ENCODE measurements at places on chromosomes 13 and 19.

- no peak for DNase-seq
Measured at GRCh38 chr19:24048261-24048660, 38.7 kb upstream of the ZNF254 start.

GRCh38 chr13:113245849-113246796 lies 36.7 kb downstream of the CUL4A start:
- DNase-seq: peak; percentile 62

- DNase-seq: no peak
Measured at GRCh38 chr13:55214841-55215345, 1925.8 kb upstream of the PRR20A start.

DNA sequence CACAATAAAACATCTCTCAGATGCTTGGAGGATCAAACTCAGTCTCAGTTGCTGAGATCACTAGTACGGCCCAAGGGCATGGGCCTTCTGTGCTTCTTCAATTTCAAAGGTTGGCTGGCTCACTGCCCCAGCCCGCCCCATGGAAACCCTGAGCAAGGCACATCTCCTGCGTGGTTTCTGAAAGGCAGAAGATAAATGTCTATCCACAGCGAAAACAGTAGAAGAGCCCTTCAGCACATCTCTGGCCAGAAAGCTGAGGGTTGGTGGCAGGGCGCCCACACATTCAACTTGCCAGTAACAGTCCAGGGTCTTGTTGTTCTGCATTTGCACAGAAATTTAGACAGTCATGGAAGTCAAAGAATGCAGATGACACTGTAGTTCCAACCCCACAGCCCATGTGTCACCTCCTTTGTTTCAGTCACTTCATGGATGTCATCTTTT lies 24.0 kb upstream of the KATNAL1 start:
- no peak for DNase-seq

GRCh38 chr19:16252459-16253205 lies 54.9 kb downstream of the AP1M1 start:
- no peak for DNase-seq

DNA sequence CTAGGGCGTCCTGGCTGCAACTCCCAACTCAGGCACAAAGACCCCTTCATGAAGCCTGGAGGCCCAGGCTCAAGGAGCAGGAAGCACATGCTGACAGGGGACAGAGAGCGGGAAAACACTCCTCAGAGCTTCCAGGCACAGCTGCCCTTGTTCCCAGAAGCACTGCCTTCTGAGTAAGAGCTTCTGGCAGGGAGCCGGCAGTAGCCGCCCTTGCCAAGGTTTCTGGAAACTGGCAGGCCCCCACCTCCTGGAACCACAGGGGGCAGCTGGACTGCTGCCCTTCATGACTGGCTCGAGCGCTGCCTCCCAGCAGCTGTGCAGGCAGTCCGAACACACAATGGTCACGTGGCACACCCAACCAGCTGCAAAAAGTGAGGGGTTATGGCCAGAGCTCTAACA lies 33.6 kb upstream of the EPHX3 start:
- no peak for DNase-seq

- no peak for DNase-seq
Measured at GRCh38 chr13:110015253-110015652, 228.9 kb upstream of the IRS2 start.

- DNase-seq: no peak
Measured at GRCh38 chr19:49327878-49328544, 3.0 kb upstream of the SLC6A16 start.

- DNase-seq: no peak
Measured at GRCh38 chr19:46731584-46731983, 14.3 kb upstream of the FKRP start.

DNA sequence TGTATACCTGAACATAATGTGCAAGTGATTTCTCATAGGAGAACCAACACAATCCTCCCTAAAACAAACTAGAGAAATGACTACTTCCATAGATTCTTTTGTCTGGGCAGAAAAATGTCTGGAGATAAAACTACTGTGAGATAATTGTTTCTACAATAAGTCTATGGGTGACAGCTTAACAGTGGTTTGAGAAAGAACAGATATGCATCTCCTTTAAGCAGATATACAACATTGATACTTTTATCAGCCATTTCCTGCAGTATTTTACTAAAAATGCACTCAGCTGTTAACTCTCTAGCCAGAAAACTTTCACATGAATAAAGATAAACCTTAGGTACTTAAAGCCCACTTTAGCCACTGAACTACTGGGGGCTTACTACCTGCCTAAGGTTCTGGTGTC lies 1132.4 kb downstream of the EFNB2 start:
- DNase-seq: peak; percentile 3
